Neural progenitor cell (in vitro differentiated cells): ENCODE measurements at places on chromosomes 1 and 21. TPM values are rescaled to one million over a fixed set of nuclear protein-coding genes. Genes with fewer than 3 reads are reported as not detected.

The CCDC17 gene
- total RNA-seq = 1.5 and 1.7 TPM in 2 replicates

The PPFIA4 gene
- 21.5 and 23.5 TPM in 2 replicates for total RNA-seq

The SPATA21 gene
- total RNA-seq = not detected in 2 replicates

The TMPRSS15 gene
- total RNA-seq = not detected in 2 replicates

The MROH9 gene
- not detected in 2 replicates for total RNA-seq

The HSD3B2 gene
- total RNA-seq = not detected in 2 replicates

The OR2G2 gene
- total RNA-seq = not detected in 2 replicates

The DLGAP3 gene
- total RNA-seq = 0.65 TPM in 1 of 2 replicates, not detected in the other

The FOXD2 gene
- total RNA-seq = 0.03 and 0.32 TPM in 2 replicates

The GBP3 gene
- total RNA-seq = not detected in 2 replicates

The RBM11 gene
- total RNA-seq = 6.2 and 9.4 TPM in 2 replicates

The HPDL gene
- 0.64 and 2.4 TPM in 2 replicates for total RNA-seq

The ADCY10 gene
- total RNA-seq = not detected in 2 replicates

The RXFP4 gene
- total RNA-seq = not detected in 2 replicates

The NR1I3 gene
- total RNA-seq = not detected in 2 replicates

The CD55 gene
- 9.0 and 11.5 TPM in 2 replicates for total RNA-seq

The GPR153 gene
- total RNA-seq = 8.4 and 27.3 TPM in 2 replicates

The TEX35 gene
- total RNA-seq = not detected in 2 replicates

The PBX1 gene
- 75.0 and 91.1 TPM in 2 replicates for total RNA-seq

The MTARC2 gene
- not detected in 2 replicates for total RNA-seq

The DISP1 gene
- total RNA-seq = 6.5 and 9.2 TPM in 2 replicates

The FBXO2 gene
- total RNA-seq = 0.56 and 7.3 TPM in 2 replicates

The PCNT gene
- total RNA-seq = 32.3 and 42.0 TPM in 2 replicates

The REN gene
- not detected in 2 replicates for total RNA-seq

The MASP2 gene
- 0.09 TPM in 1 of 2 replicates, not detected in the other for total RNA-seq

The SMIM11 gene
- total RNA-seq = 4.8 and 18.1 TPM in 2 replicates

The RNF186 gene
- total RNA-seq = not detected in 2 replicates

The AMIGO1 gene
- total RNA-seq = 4.5 and 6.0 TPM in 2 replicates

The A3GALT2 gene
- total RNA-seq = not detected in 2 replicates

The TMEM53 gene
- total RNA-seq = 5.0 and 6.7 TPM in 2 replicates
